ENCODE measurements at places on chromosomes 6 and 20.

DNA sequence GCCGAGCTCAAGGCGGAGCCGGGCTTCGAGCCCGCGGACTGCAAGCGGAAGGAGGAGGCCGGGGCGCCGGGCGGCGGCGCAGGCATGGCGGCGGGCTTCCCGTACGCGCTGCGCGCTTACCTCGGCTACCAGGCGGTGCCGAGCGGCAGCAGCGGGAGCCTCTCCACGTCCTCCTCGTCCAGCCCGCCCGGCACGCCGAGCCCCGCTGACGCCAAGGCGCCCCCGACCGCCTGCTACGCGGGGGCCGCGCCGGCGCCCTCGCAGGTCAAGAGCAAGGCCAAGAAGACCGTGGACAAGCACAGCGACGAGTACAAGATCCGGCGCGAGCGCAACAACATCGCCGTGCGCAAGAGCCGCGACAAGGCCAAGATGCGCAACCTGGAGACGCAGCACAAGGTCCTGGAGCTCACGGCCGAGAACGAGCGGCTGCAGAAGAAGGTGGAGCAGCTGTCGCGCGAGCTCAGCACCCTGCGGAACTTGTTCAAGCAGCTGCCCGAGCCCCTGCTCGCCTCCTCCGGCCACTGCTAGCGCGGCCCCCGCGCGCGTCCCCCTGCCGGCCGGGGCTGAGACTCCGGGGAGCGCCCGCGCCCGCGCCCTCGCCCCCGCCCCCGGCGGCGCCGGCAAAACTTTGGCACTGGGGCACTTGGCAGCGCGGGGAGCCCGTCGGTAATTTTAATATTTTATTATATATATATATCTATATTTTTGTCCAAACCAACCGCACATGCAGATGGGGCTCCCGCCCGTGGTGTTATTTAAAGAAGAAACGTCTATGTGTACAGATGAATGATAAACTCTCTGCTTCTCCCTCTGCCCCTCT lies 1.1 kb downstream of the CEBPB start:
- DNase-seq, result peak; percentile 31

GRCh38 chr6:12173181-12173580 lies 117.0 kb upstream of the EDN1 start:
- no peak for DNase-seq

DNA sequence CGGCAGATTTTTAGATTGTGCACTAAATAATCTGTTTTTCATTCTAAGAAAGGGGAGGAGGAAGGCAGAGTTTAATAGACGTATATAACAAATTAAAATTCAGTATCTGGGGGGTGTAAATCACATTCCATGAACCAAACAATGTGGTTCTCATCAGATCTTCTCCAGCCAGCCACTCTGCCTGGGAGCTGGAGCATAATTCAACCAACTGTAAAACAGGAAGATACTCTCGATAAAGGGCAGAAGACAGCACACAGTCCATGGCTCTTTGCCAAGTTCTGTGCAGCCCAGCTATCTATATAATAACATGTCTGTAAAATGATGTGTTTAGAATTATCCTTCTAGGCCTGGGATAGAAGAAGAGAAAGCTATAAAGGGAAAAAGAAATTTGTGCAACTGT lies 289.9 kb upstream of the ZFP64 start:
- DNase-seq, result no peak

DNA sequence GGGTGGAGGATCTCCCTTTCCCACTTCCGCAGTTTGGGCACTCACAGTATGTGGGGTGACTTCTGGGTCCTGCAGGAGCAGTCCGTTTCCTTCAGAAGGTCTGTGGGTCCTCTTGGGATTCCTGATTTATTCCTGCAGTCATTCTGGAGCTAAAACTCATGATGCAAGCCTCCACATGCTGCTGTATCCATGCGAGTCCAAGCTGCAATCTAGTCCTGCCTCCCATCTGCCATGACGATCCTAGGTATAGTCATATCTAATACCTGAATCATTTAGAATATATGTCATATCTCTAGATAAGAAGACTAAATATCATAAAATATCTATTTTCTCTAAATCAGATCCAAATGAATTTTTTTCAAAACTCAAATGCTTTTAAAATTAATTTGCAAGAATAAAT lies 103.4 kb upstream of the AHI1 start:
- no peak for DNase-seq

DNA sequence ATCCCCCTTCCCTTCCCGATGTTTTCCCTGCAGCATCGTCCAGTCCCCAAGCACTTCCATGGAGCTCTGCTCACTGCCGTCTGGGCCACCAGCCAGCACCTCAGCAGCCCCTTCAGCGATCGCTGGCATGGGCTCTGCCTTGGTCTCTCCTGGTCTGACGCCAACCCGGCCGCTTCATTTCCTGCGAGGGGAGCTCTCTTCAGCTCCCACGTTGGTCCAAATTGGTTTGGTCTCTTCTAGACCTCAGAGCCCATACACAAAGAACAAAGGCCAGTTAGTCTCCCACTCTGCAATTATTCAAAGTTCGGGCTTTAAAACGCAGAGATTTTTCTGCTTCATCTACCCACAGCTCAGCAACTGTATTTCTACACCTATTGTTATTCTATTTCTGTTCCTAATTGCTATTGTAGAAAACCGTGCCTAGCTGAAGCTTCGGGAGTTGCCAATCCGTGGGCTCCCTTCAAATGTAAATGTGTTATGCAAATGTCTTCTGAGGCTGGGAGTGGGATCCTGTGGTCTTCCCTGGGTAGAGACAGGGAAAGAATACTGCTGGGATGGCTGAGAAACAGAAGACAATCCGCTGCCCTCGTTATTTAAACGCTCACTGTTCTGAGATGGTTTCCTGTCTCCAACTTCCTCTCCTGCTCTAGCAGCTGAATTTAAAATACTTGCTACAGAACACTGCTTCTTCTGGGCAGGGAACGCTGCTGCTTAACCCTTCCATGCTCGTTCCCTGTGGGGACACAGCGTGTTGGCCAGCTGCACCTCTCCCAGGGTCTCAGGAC lies 154.2 kb upstream of the QKI start:
- DNase-seq, result no peak

- no peak for DNase-seq
These were observed 196.2 kb downstream of the PAX1 start for GRCh38 chr20:21901470-21902275.

DNA sequence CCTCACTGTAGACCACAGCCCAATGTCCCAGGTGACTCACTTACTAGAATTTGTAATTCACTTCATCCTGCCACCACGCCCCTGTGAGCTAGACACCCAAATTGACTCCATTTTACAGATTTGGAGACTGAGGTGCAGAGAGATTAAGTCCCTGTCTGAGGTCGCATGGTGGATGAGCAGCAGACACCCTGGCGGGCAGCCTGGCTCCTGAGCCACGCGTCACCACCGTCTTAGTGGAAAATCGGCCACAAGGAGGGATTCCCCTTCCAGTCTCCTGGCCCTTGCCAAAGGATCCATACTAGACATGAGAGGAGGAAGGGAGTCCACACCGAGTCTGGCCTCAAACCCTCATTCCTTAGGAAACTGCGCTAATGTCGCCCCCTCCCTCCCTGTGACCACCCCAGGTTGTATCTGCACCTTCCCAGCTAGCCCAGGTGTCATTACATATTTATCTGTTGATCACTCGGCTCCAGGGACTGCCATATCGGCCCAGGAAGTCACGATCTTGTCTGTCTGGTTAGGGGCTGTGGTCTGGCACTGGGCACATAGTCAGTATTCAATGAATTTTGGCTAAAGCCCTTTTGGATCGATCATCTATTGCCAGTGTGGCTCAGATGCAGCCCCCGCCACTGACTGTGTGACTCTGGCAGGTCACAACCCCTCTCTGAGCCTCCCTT lies 25.7 kb upstream of the PTGIS start:
- no peak for DNase-seq
